Caco-2 (cell line): ENCODE measurements at places on chromosomes 4 and X. TPM values are rescaled to one million over a fixed set of nuclear protein-coding genes. Genes with fewer than 3 reads are reported as not detected.

Gene GLRA2
- total RNA-seq: not detected in 2 replicates

DNA sequence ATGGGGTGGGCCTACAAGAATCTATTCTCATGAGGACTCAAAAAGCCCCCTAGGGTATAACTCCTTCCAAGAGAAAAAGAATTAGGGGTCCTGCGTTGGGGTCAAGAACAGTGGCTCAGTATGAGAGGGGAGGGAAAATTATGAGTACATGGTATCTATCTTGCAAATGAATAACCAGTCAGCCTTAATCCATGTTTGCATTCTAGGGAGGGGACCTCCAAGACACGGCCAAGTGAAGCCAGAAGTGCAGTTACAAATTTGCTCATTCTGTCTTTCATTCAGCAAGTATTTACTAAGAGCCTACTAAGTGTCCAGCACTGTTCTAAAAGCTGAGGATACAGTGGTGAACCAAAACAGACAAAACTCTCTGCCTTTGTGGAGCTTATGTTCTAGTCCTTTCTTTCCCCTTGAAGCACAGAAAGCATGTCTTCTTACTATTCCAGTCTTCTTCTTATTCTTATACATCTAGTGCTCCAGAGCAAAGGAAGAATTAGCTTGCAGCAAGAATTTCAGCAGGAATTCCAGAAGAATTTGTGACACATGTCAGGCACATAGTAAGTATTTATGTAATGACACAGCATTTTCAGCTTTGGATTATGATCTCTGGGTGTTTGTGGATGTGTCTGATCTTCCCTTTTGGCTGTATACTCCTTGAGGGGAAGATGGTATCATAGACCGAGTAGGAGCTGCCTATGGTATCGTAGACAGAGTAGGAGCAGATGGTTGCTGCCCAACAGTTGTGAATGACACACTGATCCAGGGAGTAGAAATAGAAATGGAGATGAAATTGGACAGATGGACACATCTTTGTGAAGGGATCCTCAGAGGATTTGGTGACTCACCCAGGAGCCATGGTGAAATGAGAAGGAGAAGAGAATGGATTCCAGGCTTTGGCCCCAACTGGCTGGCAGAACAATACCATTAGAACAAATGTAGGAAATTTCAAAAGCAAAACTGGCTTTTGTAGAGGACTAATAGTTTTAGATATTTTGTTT, 75.9 kb downstream of the COQ2 start:
- no peaks in the 10 kb centered on the region for H3K27me3 ChIP-seq
- no peak for DNase-seq
- no peaks in the 10 kb centered on the region for H3K36me3 ChIP-seq

DNA sequence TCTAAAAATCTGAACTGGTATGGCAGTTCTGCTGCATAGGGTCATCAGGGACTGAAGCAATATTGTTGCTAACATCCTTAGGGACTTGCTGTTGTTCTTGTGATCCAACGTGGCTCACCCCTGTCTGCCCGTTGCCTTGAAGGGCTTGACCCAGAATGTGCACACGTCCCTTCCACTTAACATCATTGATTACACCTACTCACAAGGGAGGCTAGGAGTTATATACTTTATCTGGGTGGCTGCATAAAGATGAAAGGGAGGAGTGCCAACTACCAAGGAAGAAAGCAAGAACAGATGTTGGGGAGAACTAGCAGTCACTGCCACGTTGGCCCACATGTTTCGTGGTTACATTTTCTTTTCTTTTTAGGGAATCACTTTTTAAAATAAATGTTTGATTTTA, 34.0 kb downstream of the SLC9A6 start:
- H3K27ac ChIP-seq: no peak overlapping the region
- DNase-seq: no peak
- H3K4me3 ChIP-seq: no peak overlapping the region
- no peaks in the 10 kb centered on the region for H3K27me3 ChIP-seq

DNA sequence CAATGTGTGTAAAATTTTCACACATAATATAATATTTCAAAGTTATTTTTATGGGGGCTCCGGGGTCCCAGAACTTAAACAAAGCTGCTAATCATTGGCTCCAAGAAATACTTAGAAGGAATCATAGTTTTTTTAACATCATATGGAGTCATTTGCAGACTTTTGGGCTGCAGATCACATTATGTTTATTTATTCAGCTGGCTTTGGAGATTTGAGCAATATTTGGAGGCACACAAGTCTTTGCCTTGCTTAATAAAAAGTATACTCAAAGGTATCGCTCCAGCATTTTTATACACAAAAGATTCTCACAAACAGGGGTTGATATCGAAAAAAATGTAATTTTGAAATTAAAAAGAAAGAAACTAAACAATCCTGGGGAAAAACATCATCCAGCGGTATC, 382.5 kb upstream of the TENM3 start:
- H3K36me3 ChIP-seq: no peaks in the 10 kb centered on the region
- H3K4me1 ChIP-seq: no peaks in the 10 kb centered on the region
- H3K27ac ChIP-seq: no peak overlapping the region
- H3K27me3 ChIP-seq: no peaks in the 10 kb centered on the region
- no peak overlapping the region for H3K4me3 ChIP-seq

- no peak overlapping the region for H3K4me3 ChIP-seq
- H3K4me1 ChIP-seq: no peaks in the 10 kb centered on the region
- H3K27me3 ChIP-seq: no peaks in the 10 kb centered on the region
- H3K27ac ChIP-seq: no peak overlapping the region
- H3K36me3 ChIP-seq: no peaks in the 10 kb centered on the region
- peak; percentile 14 for DNase-seq
These were observed 642.4 kb downstream of the TRIML1 start for GRCh38 chr4:188781655-188782054.

- no peak overlapping the region for H3K4me3 ChIP-seq
- H3K27me3 ChIP-seq: no peaks in the 10 kb centered on the region
- no peak overlapping the region for H3K27ac ChIP-seq
- no peaks in the 10 kb centered on the region for H3K4me1 ChIP-seq
- DNase-seq: no peak
- no peaks in the 10 kb centered on the region for H3K36me3 ChIP-seq
These were observed 179.2 kb downstream of the SLC7A11 start for GRCh38 chr4:138062929-138063328.
